ENCODE measurements at places on chromosomes 11 and 22.
A peak's percentile ranks its signal among the peaks of the same experiment; 100 is the strongest.

DNA sequence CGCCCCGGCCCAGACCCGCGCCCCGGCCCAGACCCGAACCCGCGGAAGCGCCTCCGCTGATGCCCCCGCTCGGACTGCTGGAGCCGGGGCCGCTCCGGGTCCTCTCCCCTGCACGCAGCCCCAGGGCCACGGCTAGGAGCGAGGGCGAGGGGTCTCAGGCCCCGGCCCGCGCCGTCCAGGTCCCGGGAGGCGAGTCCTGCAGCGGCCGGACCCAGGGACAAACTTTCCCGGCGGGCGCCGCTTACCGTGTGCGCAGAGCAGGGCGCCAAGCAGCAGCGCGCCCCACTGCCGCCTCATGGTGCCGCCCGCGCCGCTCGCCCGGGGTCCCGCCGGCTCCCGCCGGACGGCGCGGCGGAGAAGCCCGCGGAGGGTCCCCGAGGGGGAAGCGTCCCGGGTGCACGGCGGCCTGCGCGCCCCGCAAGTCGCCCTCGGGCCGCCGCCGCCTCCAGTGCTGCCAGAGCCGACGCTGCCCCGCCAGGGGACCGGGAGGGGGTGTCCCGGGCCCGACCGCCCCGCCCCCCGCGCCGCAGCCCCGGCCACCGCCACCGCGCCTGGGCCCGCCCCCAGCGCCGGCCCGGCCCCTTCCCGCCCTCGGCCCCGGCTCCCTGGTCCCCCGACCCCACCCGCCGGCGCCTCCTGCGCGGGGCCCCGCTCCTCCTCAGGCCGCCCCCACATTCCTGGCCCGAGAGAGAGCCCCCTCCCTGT, at the start of gene LRP4:
Gene LRP4 (minus strand): TSS at position 468 of the 705 bp plus-strand sequence. CDS start 171 bp downstream, at position 297.
- peak; percentile 74 for DNase-seq

GRCh38 chr11:74276581-74276980, 34.9 kb downstream of the P4HA3 start:
- DNase-seq = peak; percentile 47

DNA sequence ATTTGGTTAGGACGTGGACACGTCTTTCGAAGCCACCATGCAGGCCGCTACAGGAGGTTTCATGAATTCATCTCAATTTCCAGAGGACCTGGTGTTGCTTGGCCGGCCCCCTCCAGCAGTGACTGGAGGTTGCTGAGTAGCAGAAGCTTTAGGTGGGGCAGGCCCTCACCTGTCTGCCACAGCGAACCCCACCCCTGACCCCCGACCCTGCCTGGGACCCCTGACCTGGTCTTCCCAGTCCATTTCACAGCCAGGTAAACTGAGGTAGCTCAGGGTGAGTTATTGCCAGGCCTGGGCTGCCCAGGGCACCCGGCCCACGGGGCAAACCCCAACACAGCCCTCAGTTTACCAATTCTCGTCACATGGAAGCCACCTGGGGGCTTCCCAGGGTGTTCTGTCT, 39.1 kb upstream of the SMIM38 start:
- DNase-seq = no peak

GRCh38 chr11:59728154-59728553, 14.5 kb upstream of the OR10V1 start:
- no peak for DNase-seq

GRCh38 chr22:30232716-30233218, 13.8 kb downstream of the LIF start:
- DNase-seq = no peak

DNA sequence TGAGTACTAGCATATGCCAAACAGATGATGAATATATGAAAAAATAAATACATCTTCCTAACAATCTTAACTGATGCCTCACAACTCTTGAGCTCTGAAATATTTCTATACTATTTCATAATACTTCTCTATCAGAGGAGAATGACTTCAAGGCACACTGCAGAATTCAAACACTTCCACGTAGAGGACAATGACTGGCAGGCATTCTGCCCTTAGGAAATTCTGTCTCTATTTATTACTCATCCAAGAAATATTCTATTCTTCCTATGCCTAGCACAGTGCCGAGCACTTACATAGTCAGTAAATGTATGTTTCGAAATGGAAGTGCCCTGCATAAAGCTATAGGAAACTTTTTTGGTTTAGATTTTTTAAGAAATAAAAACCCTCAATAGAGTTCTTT, 809.1 kb downstream of the DLG2 start:
- peak; percentile 87 for DNase-seq

- DNase-seq = no peak
These were observed 16.4 kb downstream of the LMO1 start for GRCh38 chr11:8247312-8247711.

GRCh38 chr11:75233754-75234172, 6.8 kb upstream of the TPBGL start:
- peak; percentile 69 for DNase-seq

DNA sequence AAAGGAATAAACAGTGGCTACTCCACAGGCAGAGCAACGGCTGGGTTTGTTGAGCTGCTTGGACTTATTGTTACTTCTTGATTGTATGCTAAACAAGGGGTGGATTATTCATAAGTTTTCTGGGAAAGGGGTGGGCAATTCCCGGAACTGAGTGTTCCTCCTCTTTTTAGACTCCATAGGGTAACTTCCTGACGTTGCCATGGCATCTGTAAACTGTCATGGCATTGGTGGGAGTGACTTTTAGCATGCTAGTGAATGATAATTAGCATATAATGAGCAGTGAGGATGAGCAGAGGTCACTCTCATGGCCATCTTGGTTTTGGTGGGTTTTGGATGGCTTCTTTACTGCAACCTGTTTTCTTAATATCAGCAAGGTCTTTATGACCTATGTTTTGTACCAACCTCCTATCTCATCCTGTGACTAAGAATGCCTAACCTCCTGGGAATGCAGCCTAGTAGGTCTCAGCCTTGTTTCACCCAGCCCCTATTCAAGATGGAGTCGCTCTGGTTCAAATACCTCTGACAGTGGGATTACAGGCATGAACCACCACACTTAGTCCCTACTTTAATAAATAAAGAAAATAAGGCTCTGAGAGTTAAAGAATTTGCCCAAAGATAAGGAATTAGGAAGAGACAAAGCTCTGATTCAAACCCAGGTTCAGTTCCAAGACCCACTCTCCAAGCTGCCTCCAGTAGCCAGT, 65.6 kb upstream of the CLMP start:
- DNase-seq = no peak

GRCh38 chr11:1445741-1446445, 40.7 kb downstream of the MOB2 start:
- DNase-seq = no peak

DNA sequence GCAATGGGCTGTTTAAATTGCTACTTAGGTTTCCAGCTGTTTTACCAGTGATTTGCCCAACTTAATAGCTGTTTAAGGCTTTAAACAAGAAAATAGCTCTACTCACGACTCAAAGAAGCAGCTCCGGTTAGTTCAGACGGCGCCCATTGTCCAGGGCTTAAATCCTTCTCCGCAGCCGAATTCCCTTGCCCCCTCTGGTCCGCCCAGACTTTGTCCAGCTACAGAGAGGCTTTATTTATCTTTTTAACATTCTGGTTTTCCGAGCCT, 20.9 kb upstream of the SCUBE1 start:
- DNase-seq = no peak

DNA sequence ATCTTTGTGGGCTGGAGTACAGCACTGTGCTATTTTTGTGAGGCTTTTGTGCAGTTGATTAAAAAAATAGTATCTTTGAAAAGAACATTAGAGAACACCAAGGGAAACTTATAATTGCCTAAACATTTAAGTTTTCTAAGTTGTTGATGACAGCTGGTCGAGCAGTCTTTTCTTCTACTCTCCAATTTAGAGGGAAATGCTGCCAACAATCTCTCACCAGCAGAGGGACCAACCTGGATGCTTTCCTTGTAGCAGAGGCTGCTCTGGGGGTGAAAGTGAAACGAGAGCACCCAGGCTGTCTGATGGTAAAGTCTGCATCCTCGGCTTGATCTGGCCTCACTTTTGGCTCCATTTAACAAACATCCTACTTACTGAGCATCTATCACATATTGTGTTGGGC, 1286.5 kb upstream of the TENM4 start:
- no peak for DNase-seq

DNA sequence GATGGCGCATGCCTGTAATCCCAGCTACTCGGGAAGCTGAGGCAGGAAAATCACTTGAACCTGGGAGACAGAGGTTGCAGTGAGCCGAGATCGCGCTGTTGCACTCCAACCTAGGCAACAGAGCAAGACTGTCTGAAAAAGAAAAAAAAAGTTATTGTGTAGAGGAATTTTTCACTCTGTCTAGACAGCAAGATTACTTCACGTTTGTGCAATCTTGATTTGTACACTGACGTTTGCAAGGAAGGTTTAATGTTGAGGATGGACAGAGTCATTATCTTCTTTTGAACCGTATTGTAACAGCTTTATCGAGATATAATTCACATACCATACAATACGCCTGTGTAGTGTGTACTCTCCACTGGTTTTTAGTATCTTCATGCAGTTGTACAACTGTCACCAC, 3.7 kb downstream of the CTTN start:
- peak; percentile 8 for DNase-seq

Measured in adipocyte (in vitro differentiated cells).